ENCODE measurements at places on chromosomes 2 and 18.

- DNase-seq: no peak
Observed at GRCh38 chr2:164000176-164000575, 264.4 kb upstream of the FIGN start.

GRCh38 chr2:216034065-216034464, 20.7 kb upstream of the MREG start:
- peak; percentile 60 for DNase-seq

DNA sequence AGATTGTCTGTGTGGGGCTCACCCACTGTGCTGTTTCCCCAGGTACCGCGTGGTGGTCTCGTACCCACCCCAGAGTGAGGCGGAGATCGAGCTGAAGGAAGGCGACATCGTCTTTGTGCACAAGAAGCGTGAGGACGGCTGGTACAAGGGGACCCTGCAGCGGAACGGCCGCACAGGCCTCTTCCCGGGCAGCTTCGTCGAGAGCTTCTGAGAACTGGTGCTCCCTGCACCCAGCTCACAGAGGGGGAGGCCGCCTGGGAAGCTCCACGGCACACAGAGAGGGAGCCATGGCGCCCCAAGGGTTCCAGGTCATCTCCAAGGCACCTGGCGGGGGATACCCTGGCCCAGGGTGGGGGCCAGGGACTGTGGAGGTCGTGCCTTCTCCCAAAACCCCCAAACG, 112.3 kb downstream of the SEPTIN10 start:
- DNase-seq: no peak

GRCh38 chr18:49725809-49726674, 87.3 kb downstream of the ACAA2 start:
- peak; percentile 33 for DNase-seq

- DNase-seq: no peak
Observed at GRCh38 chr18:57533868-57534510, 52.5 kb downstream of the FECH start.

DNA sequence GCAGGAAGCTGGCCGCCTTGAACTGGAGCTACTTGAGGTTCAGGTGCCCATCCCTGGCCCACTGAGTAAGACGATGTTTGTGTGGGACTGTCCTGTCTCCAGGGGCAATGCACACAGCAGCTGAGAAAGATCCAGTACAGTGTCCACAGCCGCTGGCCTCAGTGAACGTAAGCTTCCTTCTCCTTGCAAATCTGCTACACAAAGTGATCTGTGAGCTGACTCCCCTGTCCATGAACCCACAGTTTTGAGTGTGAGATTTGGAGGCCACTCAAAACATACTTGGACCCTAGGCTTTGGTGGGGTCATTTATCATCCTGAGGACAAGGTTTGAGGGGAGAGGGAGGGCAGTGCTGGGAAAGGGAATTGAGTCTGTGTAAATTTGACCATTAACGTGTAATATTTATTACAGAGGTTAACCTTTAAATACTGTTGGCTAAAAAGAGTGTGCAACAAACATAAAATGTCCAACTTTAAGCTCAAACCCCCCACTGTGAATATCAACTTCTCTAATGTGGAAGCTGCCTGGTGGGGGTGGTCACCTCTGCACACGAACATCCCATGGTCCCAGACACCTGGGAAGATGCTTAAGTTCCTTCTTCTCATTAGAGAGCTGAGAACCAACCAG, 4.9 kb upstream of the CYS1 start:
- DNase-seq: no peak

- DNase-seq: no peak
Observed at GRCh38 chr2:222722327-222722946, 51.0 kb downstream of the MOGAT1 start.

- DNase-seq: no peak
Observed at GRCh38 chr2:3641841-3642421, 16.1 kb upstream of the ALLC start.

GRCh38 chr2:100928235-100928634, 73.9 kb upstream of the RPL31 start:
- no peak for DNase-seq

DNA sequence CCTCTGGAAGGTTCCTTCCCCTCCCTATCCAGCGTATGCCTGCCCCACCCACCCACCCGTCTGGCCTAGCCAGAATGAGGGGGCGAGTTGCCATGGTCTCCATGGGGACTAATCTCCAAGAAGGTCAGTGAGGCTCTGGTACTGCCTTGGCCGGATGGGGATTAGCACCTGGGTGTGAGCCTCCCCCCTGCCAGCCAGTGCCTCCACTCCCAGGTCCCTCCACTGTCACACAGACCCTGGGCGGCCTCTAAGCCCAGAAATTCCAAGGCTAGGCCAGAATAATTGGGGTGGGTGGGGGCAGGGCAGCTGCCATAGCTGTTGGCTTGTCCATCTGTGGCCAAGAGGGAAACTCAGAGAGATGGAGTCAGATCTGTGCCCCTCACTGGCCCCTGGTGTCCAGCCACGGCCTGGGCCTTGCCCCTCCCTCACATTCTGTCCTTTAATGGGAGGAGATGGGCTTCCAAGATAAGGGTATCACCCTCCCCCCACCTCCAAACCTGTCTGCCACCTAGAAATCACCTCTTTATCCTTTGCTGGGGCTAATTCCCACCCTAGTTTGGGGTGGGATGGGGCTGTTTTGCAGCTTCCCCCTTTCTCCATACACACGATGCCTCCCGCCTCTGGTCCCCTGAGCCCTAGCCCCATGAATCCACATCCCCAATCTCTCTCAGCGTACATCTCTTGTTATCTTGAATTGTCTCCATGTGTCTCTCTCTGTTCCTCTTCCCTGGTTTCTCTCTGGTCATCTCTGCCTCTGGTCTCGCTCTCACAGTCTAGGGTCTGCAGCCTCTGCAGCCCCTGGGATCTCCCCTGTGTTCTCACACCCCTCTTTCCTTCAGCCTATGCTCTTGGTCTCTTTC, 6.0 kb upstream of the CRYBA2 start:
- no peak for DNase-seq

- no peak for DNase-seq
Observed at GRCh38 chr2:114127372-114127771, 237.5 kb downstream of the ACTR3 start.

DNA sequence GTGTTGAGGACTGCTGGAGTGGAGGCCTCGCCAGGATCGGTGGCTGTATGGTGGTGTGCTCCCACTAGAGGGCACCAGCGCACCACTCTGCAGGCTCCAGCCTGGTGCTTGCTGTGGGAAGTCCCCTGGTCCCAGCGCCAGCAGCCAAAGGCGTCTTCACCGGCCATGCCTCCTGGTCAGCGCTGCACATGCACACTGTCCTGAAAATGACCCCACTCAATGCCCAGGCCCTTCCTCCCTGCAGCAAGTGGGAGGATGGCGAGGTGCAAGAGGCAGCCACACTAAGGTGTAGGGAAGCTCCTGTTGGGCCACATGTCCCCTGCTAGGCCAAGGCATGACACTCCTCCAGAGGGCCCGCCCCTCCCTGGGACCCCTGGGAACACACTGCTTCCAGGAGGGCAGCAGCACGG, 136.5 kb downstream of the CTIF start:
- peak; percentile 86 for DNase-seq

DNA sequence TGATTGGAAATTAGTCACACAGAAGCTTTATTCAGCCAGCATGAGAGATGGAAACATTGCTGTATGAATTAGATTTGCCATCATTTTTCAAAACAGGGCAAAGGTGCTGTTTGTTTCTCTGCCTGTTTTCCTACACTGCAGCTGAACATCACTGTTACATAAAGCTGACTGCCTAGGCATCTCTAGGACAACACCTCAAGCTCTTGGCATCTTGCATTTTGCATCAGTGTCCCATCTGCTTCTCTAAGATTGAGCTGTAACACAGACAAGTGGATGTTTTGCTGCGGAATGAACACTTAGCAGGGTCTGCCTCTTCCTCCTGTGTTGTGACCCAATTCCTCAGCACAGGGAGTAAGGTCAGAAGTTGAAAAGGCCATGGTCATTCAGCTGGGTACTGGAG, 4.9 kb downstream of the CCT7 start:
- no peak for DNase-seq

DNA sequence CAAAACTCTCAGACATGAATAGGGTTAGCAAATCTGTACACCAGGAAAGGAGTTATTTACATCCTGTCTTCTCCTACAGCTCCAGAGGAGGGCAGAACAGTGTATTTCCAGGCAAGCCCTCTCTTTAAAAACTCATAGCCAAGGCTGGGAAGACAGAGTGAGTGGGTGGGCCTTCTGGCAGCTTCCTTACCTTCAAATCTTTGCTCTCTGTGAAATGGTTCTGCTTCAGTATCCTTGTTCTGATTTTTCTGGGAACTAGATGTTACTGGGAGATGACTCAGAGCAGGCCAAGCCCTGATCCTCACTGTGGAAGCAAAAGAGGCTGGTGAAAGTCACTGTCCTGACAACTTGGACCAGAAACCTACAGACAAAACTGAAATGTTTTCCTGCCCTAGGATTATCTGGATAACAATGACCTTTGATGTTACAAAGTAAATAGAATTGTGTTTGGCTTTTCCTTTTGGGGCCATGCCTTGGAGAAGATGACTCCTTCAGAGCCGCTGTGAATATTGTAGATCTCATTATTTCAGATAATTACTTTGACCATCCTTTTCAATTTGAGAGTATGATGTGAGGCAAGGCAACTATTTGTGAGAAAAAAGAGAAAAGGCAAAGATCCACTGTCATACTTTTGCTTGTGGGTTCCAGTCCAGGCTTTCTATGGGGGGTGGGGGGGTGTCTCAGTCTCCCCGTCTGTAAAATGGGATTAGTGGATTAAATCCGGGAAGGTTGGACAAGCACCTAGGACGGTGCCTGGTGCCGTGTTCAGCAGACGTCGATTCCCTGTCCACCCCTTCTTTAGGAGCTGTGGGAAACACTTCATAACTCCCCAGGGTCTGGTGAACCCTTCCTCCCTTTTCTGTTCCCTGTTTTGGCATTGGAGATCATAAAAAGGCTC, 644 bp upstream of the QPCT start:
- no peak for DNase-seq

Data from hypothalamus (tissue), 51 donors.